ENCODE measurements at places on chromosomes 5 and 9. TPM values are rescaled to one million over a fixed set of nuclear protein-coding genes. Genes with fewer than 3 reads are reported as not detected.

ARL15 gene
- 19.5 TPM for total RNA-seq

ANGPTL2 gene
- total RNA-seq, result 93.9 TPM

LCN12 gene
- not detected for total RNA-seq

CCNI2 gene
- not detected for total RNA-seq

DOLK gene
- 31.8 TPM for total RNA-seq

EQTN gene
- total RNA-seq, result not detected

INSYN2B gene
- 15.3 TPM for total RNA-seq

ACTBL2 gene
- total RNA-seq, result not detected

NUTM2G gene
- not detected for total RNA-seq

SPINK1 gene
- total RNA-seq, result not detected

LVRN gene
- 1.5 TPM for total RNA-seq

FAM78A gene
- 0.73 TPM for total RNA-seq

PCDHB10 gene
- total RNA-seq, result 0.81 TPM

PCDHA6 gene
- total RNA-seq, result 2.1 TPM

PNPLA7 gene
- 2.1 TPM for total RNA-seq

OR1Q1 gene
- 0.36 TPM for total RNA-seq

FIBCD1 gene
- total RNA-seq, result 5.6 TPM

GRIN3A gene
- not detected for total RNA-seq

COMMD10 gene
- total RNA-seq, result 24.7 TPM

OLFML2A gene
- 47.6 TPM for total RNA-seq

ENTREP1 gene
- total RNA-seq, result not detected

CNTFR gene
- total RNA-seq, result not detected

TMEM252 gene
- not detected for total RNA-seq

SLC6A18 gene
- total RNA-seq, result not detected
